Stimulated activated CD4-positive, alpha-beta T cell treated with anti-CD3 and anti-CD28 coated beads, TNF-alpha, amount 100 ng/mL, for 1 hour (primary cell): ENCODE measurements at places on chromosomes 3 and 15.

DNA sequence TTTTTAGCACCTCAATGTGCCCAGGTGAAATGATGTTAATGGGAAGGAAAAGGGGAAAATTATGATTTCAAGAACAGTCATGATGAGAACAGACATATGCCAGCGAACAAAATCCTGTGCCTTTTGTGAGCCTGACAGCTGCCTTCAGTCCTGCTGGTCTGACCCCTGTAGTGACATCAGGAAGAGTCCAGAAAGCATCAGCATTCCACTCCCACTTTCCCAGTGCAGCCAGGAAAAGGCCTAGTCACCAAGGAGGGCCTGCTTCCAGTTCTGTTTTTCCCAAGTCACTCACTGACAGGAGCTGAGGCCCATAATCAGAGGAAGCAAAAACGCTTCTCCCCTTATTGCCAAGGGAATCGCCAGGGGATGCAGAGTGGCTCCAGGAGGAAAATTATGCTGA lies 218.4 kb downstream of the ABHD5 start:
- no peak for DNase-seq

GRCh38 chr15:75451202-75451673 lies 252 bp downstream of the SIN3A start:
- no peak for DNase-seq

- no peak for DNase-seq
Observed at GRCh38 chr3:1824359-1824758, 274.3 kb upstream of the CNTN4 start.

DNA sequence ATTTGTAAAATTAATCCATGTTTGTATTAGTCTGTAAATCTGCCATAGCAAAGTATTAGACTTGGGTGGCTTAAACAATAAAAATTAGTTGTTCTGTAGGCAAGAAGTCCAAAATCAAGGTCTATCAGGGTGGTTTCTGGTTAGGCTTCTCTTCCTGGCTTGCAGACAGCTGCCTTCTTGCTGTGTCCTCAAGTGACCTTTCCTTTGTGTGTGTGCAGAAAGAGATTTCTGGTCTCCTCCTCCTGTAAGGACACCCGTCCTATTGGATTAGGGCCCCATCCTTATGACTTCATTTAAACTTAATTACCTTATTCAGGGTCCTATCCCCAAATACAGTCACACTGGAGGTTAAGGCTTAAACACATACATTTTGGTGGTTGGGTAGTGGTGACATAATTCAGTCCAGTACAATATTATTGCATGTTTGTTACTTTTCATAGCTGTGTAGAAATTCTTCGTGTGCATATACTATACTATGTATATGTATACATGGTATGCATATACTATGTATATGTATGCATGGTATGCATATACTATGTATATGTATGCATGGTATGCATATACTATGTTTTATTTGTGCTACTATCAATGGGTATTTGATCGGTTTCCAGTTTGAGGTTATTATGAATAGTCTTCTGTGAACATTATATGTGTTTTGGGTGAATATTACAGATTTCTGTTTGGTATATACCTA lies 57.9 kb upstream of the RNU6-1 start:
- DNase-seq: no peak
